H7 (cell line): ENCODE measurements at places on chromosomes 6 and 20. TPM values are rescaled to one million over a fixed set of nuclear protein-coding genes. Genes with fewer than 3 reads are reported as not detected.

GABRR2 gene
- not detected in 2 replicates for total RNA-seq

ZNF165 gene
- 2.1 and 3.5 TPM in 2 replicates for total RNA-seq

PSORS1C2 gene
- total RNA-seq, result 0.07 TPM in 1 of 2 replicates, not detected in the other

CAGE1 gene
- 0.11 and 0.21 TPM in 2 replicates for total RNA-seq

PRL gene
- not detected in 2 replicates for total RNA-seq

TRIM15 gene
- total RNA-seq, result 0.55 TPM in 1 of 2 replicates, not detected in the other

ARFGEF3 gene
- total RNA-seq, result 7.0 and 11.0 TPM in 2 replicates

PHACTR1 gene
- total RNA-seq, result 3.3 and 5.1 TPM in 2 replicates

LAMP5 gene
- 0.78 and 1.4 TPM in 2 replicates for total RNA-seq

SSTR4 gene
- total RNA-seq, result not detected in 2 replicates

DSN1 gene
- total RNA-seq, result 36.7 and 44.3 TPM in 2 replicates

CALHM5 gene
- total RNA-seq, result under 0.01 and 0.04 TPM in 2 replicates

ANKEF1 gene
- 4.9 and 5.2 TPM in 2 replicates for total RNA-seq

MOG gene
- 1.4 and 2.0 TPM in 2 replicates for total RNA-seq

SLC22A2 gene
- 0.42 and 1.1 TPM in 2 replicates for total RNA-seq

ALDH8A1 gene
- 0.17 and 2.0 TPM in 2 replicates for total RNA-seq

GNRH2 gene
- not detected in 2 replicates for total RNA-seq

COL12A1 gene
- 0.63 and 1.9 TPM in 2 replicates for total RNA-seq

TNNC2 gene
- 0.42 and 0.70 TPM in 2 replicates for total RNA-seq

FOXC1 gene
- 3.7 and 6.8 TPM in 2 replicates for total RNA-seq

ANGPT4 gene
- 0.11 and 0.31 TPM in 2 replicates for total RNA-seq

THEMIS gene
- not detected in 2 replicates for total RNA-seq

UCKL1 gene
- 21.8 and 26.6 TPM in 2 replicates for total RNA-seq

SDCBP2 gene
- 1.1 and 1.9 TPM in 2 replicates for total RNA-seq

RSPH9 gene
- 0.07 TPM in 1 of 2 replicates, not detected in the other for total RNA-seq

OPN5 gene
- total RNA-seq, result not detected in 2 replicates

SYNE1 gene
- total RNA-seq, result 1.4 and 2.5 TPM in 2 replicates

TPD52L1 gene
- total RNA-seq, result 7.3 and 15.6 TPM in 2 replicates

GTSF1L gene
- not detected in 2 replicates for total RNA-seq

ADAM33 gene
- 3.3 and 5.5 TPM in 2 replicates for total RNA-seq

OR2J1 gene
- total RNA-seq, result not detected in 2 replicates

LCA5 gene
- total RNA-seq, result 2.3 and 4.7 TPM in 2 replicates

PGC gene
- total RNA-seq, result not detected in 2 replicates

PTK6 gene
- total RNA-seq, result 0.14 and 0.30 TPM in 2 replicates

OXT gene
- total RNA-seq, result 1.5 TPM in 1 of 2 replicates, not detected in the other

CALHM4 gene
- not detected in 2 replicates for total RNA-seq

SLPI gene
- not detected in 2 replicates for total RNA-seq

SCRT2 gene
- total RNA-seq, result 0.03 TPM in 1 of 2 replicates, not detected in the other
